AG08395 (cell line): ENCODE measurements at places on chromosomes 6 and 20.

DNA sequence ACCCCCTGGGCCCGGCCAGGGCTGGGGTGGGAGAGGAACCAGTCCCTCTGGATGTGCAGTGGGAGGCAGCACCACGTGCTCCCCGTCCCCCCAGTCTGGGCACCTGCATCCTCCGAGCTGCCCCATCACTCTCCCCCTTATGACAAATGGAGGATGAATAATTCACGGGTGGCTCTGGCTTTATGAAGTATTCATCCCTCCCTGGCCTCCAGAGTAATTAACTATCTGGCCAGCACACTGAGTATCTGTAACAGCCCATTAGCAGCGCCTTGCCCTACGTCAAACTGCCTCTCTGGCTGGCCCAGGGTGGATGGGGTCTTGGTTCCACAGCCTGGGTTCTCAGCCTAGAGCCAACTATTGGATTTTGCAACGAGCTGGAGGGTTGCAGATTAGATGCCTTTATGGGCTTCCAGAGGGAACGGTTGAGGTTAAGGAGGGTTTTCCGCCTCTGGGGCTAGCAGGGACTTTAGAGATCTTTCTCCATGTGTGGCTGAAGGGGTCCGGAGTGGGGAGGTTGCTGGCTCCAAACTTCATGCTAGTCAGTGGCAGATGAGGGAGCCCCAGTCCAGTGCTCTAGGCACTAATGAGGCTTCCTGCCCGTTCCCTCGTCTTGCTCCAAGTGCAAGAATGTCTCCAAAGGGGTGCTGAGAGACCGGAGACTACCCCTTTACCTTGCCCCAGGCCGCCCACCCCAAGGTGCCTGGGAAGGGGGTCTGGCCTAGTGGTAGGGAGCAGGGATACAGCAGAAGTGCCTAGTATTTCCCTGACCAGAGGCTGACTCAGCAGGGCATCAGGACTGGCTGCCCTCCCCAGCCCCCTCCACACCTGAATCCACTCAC, 53.5 kb upstream of the MLN start:
- no peak for DNase-seq

DNA sequence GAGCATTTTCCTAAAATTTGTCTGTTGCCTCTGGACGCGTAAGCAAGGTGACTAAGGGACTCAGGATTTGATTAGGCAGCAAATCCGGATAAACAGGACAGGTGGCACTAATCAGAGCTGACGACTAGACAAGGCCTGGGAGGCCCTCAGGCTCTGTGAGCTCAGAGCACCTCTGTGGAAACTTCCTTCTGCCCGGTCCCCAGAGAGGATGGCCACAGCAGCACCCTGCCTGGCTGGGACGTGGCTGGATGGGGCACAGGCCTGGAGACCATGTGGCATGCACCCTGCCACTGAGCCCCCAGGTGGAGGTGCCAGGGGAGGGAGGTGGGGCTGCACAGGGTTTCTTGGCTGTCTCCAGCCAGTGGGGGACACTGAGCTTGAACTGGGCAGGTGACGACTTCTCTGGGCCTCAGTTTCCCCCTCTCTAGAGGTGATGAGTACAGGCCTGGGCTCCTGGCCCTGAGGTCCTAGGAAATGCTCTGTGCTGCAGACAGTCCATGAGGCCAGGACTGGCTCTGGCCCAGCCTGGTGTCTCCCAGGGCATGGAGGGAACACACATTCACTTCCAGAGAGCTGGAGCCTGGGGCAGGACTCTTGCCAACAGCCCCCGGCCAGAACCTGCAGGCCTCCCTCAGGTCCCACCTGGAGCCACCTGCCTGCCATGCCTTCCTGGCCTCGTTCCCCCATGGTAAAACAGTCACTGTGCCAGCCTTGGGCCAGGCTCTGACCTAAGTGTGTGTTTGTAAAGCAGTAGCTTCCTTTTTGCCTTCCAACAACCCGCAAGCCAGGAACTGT, 39.6 kb upstream of the STX16 start:
- DNase-seq: no peak

GRCh38 chr6:6483168-6483567, 105.4 kb upstream of the LY86 start:
- no peak for DNase-seq

- DNase-seq: no peak
These were observed 97.1 kb upstream of the MRPS10 start for GRCh38 chr6:42314571-42315258.

DNA sequence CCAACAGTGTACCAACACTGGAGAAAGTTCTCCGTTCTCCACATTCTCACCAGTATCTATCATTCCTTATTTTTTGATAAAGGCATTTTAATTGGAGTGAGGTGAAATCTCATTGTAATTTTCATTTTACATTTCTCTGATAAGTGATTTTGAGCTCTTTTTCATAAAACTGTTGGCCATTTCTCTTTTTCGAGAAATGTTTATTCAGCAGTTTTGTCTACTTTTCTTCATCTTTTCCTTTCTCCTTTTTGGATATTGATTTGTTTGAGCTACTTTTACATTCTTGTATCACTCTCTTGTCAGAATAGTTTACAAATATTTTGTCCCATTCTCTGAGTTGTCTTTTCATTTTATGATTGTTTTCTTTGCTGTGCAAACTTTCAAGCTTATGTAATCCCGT, 555.2 kb downstream of the COL12A1 start:
- no peak for DNase-seq

DNA sequence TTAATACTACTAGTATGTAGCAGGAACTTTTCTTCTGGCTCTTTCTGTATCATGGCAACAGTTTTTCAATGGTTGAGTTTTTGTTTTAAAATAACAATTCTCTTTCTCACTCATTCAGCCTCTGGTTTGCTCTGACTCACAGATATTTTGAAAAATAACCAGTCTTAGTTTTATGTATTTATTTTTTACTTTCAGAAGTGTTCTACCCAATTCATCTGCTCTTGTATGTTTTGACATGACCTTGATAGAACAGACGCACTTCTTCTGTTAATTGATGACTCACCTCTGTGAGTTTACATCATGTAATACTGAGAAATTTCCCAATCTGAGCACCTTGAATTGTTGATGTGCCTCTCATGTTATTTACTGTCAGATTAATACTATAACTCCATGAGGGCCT, 178.9 kb downstream of the SASH1 start:
- DNase-seq: no peak

GRCh38 chr6:84623956-84624680, 140.3 kb downstream of the TBX18 start:
- DNase-seq: peak; percentile 64

DNA sequence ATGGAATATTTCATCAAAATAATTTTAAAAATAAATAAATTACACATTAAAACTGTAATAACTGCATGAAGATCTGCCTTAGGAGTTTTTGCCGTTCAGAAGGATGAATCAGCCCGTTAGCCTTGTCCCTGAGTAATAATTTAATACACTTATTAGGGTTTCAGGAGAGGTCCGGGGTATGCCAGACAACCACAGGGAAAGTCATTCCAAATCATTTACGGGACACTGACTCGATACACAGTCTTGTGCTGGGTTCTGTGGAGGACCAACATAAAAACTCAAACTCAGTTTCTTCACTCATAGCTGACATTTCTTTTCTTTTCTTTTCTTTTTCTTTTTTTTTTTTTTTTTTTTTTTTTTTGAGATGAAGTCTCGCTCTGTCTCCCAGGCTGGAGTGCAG, 735 bp upstream of the LY6G6F start:
- no peak for DNase-seq

DNA sequence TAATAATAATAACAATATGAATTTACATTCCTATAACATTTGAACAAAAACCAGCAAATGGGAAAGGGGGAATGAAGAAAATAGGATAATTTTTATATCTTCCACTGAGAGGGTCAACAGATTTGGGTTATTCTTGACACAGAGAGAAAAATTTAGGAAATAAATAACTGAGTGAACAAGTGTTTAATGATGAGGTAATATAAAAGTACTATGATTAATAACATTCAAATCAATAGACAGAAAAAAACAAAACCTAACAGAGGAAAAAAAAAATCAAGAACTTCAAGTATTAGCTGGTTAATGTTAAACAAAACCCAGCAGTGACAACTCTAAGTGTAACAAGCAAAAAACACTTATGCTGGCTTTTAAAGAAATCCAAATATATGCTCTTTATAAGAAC, 66.5 kb downstream of the LCA5 start:
- no peak for DNase-seq

DNA sequence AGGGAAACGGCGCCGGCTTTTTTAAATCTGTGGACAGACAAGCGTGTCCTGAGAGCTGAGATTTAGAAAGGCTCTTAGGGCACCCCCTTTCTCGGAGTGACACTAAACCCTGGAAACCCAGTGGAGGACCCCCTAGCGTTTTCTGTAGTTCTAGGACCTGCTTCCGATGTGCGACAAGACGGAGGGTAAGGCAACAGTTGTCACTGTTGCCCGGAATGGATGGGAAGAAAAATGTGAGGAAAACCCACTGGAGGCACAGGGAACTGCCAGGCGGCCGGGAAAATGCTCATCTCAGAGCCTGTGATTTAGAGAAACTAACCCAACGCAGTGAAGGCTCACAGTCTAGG, 551 bp upstream of the ATP5F1E start:
- peak; percentile 37 for DNase-seq

- DNase-seq: no peak
These were observed 44.7 kb upstream of the SLC22A16 start for GRCh38 chr6:110520992-110521543.

DNA sequence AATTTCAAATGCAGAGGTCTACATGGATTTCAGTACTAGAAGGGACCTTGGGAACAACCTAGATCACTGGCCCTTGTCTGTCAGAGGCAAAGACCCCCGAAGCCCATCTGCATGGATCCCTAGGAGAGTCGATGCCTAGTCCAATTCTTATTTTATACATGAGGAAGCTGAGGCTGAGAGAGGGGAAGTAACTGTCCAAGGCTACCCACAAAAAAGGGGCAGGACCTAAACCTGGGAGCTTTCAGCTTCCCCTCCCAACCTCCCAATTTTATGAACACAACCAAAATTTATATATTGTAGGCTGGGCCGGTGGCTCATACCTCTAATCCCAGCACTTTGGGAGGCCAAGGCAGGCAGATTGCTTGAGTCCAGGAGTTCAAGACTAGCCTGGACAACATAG, 73.2 kb downstream of the TRERF1 start:
- DNase-seq: no peak

DNA sequence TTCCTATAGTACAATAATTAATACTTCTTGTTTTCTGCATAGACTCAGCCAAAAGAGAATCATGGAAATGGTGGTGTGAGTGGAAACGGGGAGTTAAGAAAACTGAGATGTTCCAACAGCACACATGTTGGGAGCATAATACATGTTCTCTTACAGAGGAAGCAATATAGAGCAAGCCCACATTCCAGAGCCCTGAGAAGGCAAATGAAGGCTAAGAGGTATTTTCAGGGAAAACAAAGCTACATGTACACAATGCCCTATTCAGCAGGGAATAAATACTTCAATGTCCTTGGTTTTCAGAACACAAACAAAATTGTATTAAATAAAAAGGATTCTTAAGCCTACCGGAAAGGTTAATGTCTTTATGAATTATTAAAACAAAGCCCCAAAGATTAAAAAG, 35.1 kb upstream of the SMIM8 start:
- no peak for DNase-seq
